Kidney epithelial cell (primary cell): ENCODE measurements at places on chromosomes 16 and 17. TPM values are rescaled to one million over a fixed set of nuclear protein-coding genes. Genes with fewer than 3 reads are reported as not detected.

CIAO2B gene
- 156 and 164 TPM in 2 replicates for total RNA-seq

TP53TG3 gene
- total RNA-seq = not detected in 2 replicates

TM4SF5 gene
- not detected in 2 replicates for total RNA-seq

CDYL2 gene
- total RNA-seq = 8.4 and 18.9 TPM in 2 replicates

ELMO3 gene
- total RNA-seq = 5.2 and 5.9 TPM in 2 replicates

NT5C3B gene
- total RNA-seq = 60.2 and 61.5 TPM in 2 replicates
